ENCODE measurements at places on chromosomes 5 and 9.

GRCh38 chr9:136309101-136309801, 5.4 kb upstream of the CCDC187 start:
- no peak for DNase-seq

- no peak for DNase-seq
Measured at GRCh38 chr5:142814122-142814521, 43.9 kb downstream of the ARHGAP26 start.

GRCh38 chr5:90472783-90473395, 1.7 kb downstream of the MBLAC2 start:
- DNase-seq = no peak

- DNase-seq = no peak
Measured at GRCh38 chr9:131618071-131618479, 72.8 kb downstream of the PRRT1B start.

DNA sequence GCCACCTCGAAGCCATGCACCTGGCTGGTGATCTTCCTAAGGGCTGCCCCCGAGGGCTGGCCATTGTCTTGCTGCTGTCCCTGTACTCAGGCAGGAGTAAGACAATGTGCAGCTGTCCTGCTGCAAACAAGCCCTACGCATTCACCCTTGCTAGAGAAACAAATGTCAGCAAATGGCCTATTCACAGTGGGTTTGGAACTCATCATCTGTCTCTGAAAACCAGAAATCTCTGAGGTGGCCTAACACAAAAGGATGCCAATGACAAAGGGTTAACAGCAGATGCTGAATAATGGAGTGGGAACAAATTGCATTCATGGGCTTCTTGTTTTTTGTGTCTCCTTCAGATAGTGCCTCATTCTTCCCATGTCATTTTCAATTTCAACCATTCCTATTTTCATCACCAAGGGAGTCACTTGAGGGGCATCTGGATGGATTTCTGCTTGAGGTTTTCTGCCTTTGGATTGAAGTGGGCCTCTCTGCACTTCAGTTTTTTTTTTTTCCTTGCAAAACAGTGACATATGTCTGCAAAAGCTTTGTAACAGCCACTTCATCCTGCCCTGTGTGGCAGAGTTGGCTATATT, 261.6 kb upstream of the VLDLR start:
- no peak for DNase-seq

GRCh38 chr9:84349671-84350070, 9.1 kb upstream of the SLC28A3 start:
- no peak for DNase-seq

DNA sequence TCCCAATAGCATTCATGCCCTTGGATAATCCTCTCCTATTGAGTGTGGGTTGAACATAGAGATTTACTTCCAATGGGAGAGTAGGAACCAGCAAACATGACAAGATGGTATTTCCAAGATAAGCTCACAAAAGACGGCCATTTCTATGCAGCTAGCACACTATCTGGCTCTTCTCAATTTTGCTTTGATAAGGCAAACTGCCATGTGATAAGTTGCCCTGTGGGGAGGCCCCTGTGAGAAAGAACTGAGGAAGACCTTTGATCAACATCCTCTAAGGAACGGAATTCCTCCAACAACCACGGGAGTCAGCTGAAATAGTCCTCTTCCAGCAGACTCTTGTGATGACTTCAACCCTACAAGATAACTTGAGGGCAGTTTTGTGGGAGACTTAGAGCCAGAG, 211.9 kb upstream of the TRPM3 start:
- DNase-seq = no peak

Data from CMK (cell line).